ENCODE measurements at places on chromosomes 1 and 21.

GRCh38 chr1:53076721-53077598 lies 14.9 kb downstream of the PODN start:
- DNase-seq, result no peak

- DNase-seq, result no peak
Observed at GRCh38 chr21:26954662-26955121, 12.2 kb downstream of the ADAMTS5 start.

- DNase-seq, result no peak
Observed at GRCh38 chr21:46122237-46122671, 24.3 kb downstream of the COL6A2 start.

DNA sequence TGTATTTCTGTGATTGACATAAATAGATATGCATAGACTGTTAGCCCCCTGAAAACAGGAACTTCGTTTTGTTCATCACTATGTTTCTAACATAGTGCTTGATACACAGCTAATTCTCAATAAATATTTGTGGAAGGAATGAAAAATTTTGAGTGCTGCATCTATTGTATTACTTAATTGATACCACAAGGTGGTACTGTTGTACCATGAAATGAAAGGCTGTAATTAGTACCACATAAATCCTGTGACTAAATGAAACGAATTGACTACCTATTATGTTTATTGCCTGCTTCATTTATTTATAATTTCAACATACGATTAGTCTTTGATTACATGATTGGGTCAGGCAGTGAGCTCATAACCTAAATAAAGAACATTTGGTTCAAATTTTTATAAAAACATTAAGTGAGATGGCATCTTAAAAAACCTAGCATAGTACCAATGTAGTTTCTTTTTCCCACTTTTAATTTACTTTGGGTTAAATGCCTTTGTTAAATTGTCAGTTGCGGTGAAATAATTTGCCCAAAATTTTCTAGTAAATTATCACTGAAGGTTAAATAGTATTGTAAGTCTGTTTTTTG lies 15.0 kb upstream of the TGFB2 start:
- DNase-seq, result no peak

DNA sequence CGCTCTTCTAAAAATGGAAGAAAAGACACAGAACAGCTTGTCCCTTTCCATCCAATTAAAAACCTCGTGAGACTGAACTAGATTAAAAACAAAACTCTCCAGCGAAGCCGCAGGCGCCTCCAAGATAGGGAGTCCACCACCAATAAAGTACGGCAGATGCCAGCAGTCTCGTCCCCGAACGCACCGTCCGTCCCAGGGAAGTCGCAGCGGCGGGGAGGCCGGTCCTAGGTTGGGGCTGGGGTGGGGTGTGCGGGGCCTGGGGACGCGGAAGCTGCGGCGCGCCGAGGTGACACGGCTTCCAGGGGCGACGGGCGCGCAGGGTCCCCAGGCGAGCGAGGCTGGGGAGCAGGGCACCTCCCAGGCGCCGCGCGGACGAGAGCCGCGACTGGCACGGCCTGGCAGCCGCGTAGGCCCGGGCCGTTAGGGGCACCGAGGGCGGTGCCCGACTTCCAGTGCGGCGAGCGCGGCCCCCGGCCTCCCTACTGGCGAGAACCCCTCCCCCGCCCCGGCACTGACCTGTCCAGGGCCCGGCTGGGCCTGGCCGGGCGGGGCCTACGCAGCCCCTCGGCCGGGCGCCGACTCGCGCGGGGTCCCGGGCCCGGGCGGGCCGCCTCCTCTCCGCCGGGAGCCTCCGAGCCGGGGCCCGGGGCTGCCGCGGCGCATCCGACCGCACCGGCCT lies 28.3 kb upstream of the A3GALT2 start:
- no peak for DNase-seq

- DNase-seq, result no peak
Observed at GRCh38 chr1:60415696-60416095, 342.1 kb upstream of the C1orf87 start.

DNA sequence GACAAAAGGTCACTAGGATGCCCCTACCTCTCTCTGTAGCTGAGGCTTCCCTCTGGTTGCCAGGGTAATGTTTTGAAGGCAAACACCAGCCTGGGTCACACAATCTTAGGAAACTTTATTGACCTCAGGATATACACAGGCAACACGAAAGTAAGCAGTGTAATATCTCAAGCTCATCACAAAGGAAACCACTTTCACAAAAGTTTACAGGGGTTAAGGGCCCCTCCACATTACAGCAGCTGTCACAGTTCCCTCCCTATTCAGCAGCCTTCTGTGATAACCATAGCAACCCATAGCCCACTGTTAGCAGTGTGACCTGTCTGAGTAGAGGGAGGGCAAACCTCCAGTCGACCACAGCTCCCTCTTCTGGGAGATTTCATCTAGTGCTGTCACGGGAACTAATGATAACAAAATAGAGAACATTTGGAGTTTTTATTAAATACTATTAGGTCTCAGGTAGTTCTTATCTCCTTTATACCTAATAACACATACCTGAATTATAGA lies 149.8 kb downstream of the PTPRC start:
- no peak for DNase-seq

GRCh38 chr1:83011265-83011664 lies 987.7 kb downstream of the TTLL7 start:
- no peak for DNase-seq

DNA sequence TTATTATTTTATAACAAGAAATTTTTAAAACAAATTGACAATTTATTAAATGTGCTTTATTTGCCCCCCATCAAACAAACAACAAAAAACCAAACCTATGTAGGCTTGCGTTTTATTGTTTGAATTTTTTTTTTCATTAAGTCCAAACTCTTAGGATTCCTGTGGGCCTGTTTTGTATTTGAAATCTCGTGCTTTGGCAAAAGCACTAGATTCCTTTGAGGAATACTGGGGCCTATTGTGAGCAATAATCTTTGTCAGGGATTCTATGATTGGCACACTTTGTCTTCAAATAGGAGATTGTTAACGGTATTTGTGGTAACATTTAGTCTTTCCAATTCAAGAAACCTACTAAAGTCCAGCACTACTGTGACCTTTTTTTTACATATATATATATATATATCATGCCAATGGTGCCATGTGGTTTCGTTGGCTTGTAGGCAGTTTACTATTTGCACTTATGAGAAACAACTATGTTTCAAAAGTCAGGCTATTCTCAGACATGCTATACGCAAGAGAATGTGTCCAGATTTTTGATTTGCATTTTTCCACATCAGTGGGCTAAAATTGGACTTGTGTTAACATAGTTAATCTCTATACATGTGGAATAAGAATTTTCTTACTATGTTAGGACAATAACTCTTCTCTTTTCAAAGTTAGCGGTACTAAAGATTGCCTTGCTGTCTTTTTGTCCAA lies 70.4 kb upstream of the GREM2 start:
- DNase-seq, result no peak

- no peak for DNase-seq
Observed at GRCh38 chr1:185734929-185735700, 924 bp downstream of the HMCN1 start.

- no peak for DNase-seq
Observed at GRCh38 chr1:216168546-216168945, 254.7 kb downstream of the USH2A start.

DNA sequence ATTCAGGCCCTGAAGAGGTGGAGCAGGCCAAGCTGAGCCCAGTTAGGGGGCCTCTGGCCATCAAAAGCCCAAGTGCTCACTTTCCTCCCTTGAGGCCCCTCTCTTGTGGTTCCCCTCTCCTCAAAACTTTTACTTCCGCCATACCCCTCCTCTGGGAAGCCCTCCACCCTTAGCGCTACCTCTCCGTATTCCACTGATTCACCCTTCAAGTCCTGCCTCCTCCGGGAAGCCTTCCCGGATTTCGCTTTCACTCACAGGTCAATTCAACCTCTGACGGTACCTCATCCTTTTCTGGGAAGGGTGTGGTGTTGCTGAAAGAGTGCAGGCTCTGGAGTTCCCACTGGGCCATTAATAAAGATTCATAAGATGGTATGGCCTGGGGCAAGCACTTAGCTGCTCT lies 19.1 kb downstream of the SPOCD1 start:
- DNase-seq, result no peak

- no peak for DNase-seq
Observed at GRCh38 chr1:39046613-39047210, 20.6 kb downstream of the NDUFS5 start.

DNA sequence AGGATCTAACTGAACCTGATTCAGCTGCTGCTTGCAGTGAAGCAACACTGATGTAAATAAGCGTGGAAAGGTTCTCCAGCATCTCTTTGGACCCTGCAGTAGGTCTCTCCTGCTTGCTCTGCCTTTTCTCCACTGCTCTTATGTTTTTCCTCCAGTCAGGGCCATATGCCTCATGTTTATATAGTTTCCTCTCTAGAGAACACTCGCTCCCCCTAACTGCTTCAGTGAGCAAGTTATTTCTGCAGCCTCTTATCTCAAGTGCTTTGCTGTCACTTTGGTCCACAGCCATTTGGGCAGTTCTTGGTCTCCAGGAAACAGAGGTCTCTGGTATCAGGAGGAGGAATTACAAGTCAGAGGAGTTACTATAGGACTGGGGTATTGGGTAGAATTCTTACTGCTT lies 5.3 kb downstream of the PRUNE1 start:
- DNase-seq, result no peak

DNA sequence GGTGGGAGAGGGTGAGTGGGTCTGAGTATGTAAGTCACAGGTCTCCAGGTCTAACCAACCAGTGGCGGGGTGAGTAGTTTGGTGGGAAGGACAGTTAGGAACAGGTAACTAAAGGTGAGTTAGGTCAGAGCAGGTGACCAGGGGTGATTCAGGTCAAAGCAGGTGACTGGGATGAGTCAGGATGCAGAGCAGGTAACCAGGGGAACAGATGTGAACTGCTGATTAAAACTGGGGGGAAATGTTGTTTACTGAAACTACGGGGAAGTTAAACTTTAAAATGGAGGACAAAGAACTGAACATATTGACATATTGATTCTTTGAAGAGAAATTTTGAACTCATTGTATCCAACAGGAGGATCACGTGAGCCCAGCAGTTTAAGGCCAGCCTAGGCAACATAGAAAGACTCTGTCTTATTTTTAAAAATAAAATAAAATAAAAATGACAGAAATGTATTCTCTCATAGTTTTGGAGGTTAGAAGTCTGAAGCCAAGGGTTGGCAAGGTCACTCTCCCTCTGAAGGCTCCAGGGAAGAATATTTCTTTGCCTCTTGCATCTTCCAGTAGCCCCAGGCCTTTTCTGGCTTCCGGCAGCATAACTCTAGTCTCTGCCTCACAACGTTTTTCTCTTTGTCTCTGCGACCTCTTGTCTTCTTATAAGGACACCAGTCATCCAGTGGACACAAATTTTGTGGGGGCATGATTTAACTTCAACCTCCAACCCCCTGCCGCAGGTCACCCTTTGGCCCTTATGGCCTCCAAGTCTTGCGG lies 64.3 kb upstream of the TINAGL1 start:
- DNase-seq, result no peak

GRCh38 chr1:67441183-67441582 lies 11.0 kb upstream of the SERBP1 start:
- DNase-seq, result no peak

GRCh38 chr1:14817223-14818170 lies 219.0 kb downstream of the KAZN start:
- no peak for DNase-seq

DNA sequence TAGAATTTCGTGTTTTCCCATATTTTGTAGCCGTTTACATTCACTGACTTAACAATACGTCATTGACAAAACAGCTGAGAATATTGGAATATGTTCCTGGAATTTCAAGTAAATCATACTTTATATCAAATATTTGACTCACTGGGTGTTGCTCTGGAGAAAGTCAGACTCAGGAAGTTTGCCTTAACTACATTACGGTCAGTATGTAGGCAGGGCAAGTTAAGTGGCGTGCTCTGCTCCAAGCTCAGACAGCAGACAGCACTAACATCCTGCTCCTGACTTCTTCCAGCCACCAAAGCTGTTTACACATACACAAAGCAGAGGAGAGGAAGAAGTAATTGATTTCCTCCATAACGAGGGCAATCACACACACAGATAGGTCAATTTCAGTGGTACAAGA lies 414.6 kb downstream of the LRRIQ3 start:
- no peak for DNase-seq

GRCh38 chr1:165327538-165327937 lies 29.0 kb downstream of the LMX1A start:
- no peak for DNase-seq

DNA sequence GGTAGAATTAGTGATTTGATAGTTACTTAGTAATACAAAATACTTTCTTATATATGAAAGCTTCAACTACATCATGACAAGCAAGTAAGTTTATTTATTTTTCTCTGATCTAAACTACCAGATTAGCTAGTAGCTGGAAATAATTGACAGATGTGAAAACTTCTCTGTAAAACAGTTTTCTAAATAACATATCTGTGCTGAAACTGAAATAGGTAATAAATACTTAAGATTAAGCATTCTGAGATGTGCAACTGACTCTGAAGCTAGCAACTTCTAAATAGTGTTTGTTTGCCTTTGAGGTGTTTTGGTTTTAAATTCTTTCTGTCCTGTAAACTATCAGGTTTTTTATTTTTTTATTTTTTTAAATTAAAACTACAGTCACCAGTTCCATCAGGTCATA lies 18.5 kb upstream of the LHX8 start:
- DNase-seq, result no peak

GRCh38 chr1:202565890-202566602 lies 144.2 kb downstream of the SYT2 start:
- DNase-seq, result no peak

DNA sequence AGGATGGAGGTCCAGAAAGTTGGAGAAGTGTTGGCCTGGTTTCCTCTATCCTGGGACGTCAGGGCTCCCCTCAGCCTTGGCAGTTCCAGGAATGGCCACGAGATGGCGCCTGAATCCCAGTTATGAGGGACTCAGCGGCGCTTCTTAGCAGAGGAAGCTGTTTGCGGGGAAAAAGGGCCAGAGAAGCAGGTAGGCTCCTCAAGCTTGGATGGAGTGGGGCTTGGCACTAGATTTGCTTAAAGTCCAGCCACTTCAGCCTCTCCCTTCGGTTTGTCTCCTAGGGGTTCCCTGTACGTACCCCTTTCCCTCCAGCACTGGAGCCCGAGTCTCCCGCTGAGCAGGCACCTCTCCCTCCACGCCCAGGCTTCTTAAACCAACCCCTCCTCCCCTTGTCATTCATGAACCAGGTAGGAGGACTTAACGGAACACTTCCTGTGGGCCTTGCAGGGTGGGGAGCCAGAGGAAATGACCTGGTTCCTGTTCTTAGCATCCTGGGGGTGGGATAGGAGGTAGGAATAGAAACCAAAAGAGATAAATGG lies 32.0 kb upstream of the TENT5B start:
- no peak for DNase-seq

- DNase-seq, result no peak
Observed at GRCh38 chr1:175566247-175566646, 177.1 kb downstream of the TNR start.

GRCh38 chr1:17591814-17592430 lies 52.4 kb downstream of the ARHGEF10L start:
- DNase-seq, result no peak

DNA sequence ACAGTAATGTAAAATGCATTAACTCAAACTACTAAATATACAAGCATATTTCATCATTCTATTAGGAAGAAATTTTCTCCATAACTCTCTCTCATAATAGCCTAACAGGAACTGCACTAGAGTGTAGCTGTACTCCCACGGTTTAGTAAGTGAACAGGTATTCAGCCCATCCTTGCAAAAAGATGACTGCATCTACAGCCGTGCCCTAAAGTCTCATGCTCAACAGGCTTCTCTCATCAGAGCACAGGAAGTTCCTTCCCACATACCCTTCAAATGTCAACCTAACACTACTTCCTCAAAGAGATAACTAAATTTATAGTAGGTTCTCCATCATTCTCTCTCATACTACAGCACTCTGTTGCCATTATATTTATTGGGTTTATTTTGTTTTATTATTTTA lies 251.6 kb downstream of the AKT3 start:
- DNase-seq, result no peak

GRCh38 chr1:178371235-178371634 lies 125.5 kb downstream of the CLEC20A start:
- no peak for DNase-seq
